ENCODE measurements at places on chromosomes 2 and 18. TPM values are rescaled to one million over a fixed set of nuclear protein-coding genes. Genes with fewer than 3 reads are reported as not detected.

The EGR4 gene
- total RNA-seq: not detected

The STARD6 gene
- total RNA-seq: not detected

The ANKRD36 gene
- 24.4 TPM for total RNA-seq

The DQX1 gene
- 0.44 TPM for total RNA-seq

The BAZ2B gene
- 97.4 TPM for total RNA-seq

The GCG gene
- total RNA-seq: not detected

The MERTK gene
- 20.7 TPM for total RNA-seq

The PLA2R1 gene
- total RNA-seq: 5.6 TPM

The FAM110C gene
- total RNA-seq: 3.6 TPM

The UGT1A3 gene
- total RNA-seq: not detected

The UGT1A10 gene
- not detected for total RNA-seq

The LCT gene
- total RNA-seq: not detected

The LRRC30 gene
- total RNA-seq: not detected

The SKOR2 gene
- total RNA-seq: not detected

The SLC9A2 gene
- 0.35 TPM for total RNA-seq

The CYP1B1 gene
- 67.0 TPM for total RNA-seq

The SERPINB3 gene
- total RNA-seq: not detected

The OR6B2 gene
- total RNA-seq: not detected

The MEP1B gene
- total RNA-seq: not detected
